ENCODE measurements at places on chromosomes 1 and 21. TPM values are rescaled to one million over a fixed set of nuclear protein-coding genes. Genes with fewer than 3 reads are reported as not detected.

- no peak for DNase-seq
These were observed 75.1 kb upstream of the PGBD5 start for GRCh38 chr1:230501242-230501641.

- DNase-seq = no peak
These were observed 251.3 kb downstream of the SDCCAG8 start for GRCh38 chr1:243507001-243507671.

Gene IL10
- 1.2 TPM for polyA plus RNA-seq

Gene FCN3
- polyA plus RNA-seq = 10.8 TPM

Measured in stomach (tissue), 19 donors.